K562 (cell line): ENCODE measurements at places on chromosomes 3 and 15.
A peak's percentile ranks its signal among the peaks of the same experiment; 100 is the strongest.

- DNase-seq = no peak
Observed at GRCh38 chr3:78969483-78969882, 798.3 kb downstream of the ROBO1 start.

DNA sequence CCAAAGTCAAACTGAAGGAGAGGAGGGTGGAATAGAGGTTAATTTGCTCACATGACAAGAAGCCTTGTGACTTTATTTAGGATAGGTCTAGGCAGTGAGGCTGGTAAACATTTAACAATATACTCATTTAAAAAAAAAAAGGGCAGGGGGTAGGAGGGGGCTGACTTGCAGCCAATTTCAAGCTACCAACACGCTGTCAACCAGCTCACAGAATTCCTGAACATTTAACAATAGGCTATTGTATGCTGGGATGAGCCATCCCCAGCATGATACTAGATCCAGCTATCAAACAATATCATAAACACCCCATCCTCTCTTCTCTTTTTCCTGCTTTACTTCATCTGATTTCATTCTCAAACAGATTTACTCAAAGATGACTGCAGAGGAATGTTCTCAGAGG lies 1096.3 kb upstream of the CFAP20DC start:
- DNase-seq = no peak

DNA sequence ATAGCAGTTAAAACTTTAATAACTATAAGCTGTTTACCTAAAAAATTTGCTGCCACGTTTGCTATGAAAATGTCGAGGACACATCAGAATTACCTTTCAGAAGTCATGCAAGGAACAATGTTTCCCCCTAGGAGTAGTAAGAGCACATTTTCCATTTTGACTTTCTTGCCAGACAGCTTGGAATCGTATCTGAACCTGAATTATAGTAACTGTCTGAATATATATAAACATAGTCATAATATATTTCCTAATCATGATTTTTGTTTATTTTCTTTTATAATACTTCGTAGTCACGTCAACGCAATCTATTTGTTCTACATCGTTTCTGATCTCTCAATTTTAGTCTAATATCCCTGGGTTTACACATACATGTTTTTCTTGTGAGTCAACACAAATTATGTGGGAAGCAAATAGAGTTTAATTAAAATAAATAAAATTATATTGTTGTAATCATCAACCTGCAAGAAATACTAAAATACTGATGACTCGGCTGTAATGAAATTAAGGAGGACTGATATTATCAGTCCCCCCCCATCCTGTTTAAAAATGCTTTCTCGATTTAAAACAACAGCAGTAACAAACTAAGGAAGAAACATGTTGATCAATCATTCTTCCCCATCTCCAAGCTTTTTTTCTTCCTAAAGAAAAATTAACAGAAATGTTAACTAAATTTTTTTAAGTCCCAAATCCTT lies 78.4 kb downstream of the MME start:
- DNase-seq = no peak

- DNase-seq = no peak
Observed at GRCh38 chr3:8579096-8579495, 65.5 kb downstream of the SSUH2 start.

DNA sequence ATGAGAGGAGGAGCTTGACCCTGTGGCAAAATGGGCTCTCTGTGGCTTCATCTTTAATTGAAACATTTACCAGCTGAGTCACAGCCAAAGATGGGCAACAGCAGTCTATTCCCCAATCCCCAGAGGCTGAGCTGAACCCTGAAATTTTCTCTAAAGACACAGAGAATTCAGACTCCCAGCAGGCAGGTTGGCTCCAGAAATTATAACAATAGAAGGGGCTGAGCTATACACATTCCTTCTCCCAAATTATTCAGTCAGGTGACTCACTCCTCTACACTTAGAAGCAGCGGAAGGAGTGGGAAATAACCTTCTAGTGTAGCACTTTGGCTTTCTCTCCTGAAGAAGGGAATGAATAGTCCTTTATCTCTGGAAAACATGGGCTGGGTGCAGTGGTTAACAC lies 264.3 kb upstream of the ARHGEF26 start:
- no peak for DNase-seq

DNA sequence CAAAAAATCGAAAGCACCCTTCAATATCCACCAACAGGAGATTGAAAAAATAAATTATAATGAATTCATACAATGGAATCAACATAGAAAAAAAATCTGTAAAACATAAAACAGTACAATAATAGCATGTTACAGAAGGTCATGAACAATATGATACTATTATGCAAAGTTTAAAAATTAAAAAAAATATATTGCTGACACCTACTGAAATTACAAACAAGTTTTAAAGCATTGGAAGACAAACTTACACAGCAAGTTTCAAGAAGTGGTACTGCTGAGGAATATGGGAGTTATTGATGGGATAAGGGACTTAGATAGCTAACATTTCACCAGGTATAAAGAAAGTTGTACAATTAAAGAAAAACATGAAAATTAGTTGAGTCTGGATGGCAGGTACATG lies 89.4 kb downstream of the EFL1 start:
- no peak for DNase-seq

DNA sequence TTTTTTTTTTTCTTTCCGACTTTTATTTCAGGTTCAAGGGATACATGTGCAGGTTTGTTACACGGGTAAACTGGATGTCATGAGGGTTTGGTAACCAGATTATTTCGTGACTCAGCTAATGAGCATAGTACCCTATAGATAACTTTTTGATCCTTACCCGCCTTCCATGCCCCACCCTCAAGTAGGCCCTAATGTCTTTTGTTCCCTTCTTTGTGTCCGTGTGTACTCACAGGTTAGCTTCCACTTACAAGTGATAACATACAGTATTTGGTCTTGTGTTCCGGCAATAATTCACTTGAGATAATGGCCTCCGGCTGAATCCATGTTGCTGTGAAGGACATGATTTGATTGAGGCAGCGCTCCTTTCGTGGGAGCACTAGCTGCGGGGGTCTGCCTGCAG lies 402.8 kb upstream of the SGO1 start:
- no peak for DNase-seq

- DNase-seq = peak; percentile 7
Observed at GRCh38 chr3:112979244-112979832, 4.4 kb upstream of the CD200R1 start.

GRCh38 chr15:51838270-51838669 lies 8.8 kb downstream of the TMOD3 start:
- DNase-seq = no peak

GRCh38 chr15:39593656-39594445 lies 13.0 kb downstream of the THBS1 start:
- DNase-seq = no peak

GRCh38 chr3:74268753-74269152 lies 345.7 kb downstream of the CNTN3 start:
- no peak for DNase-seq

DNA sequence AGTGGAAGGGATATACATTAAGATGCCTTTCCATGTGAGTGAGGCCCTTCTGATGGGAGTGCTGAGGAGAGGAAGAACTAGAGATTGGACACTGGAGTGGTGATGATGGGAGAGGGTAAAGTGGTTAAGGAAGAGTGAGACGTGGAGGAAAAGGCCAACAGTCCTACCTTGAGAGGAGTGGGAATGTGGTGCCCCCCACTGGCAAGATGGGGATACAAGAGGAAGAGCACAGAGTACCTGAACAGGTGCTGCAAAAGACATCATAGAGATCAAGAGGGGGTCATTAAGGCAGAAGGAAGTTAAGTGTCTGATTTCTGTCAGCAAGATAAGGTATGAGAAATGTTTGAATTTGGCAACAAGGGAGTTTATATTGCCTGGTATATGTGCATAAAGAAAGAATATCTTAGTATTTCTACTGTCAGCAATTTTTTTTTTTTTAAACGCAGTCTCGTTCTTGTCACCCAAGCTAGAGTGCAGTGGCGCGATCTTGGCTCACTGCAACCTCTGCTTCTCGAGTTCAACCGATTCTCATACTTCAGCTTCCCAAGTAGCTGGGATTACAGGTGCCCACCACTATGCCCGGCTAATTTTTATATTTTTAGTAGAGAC lies 34.0 kb downstream of the ARIH2 start:
- no peak for DNase-seq

DNA sequence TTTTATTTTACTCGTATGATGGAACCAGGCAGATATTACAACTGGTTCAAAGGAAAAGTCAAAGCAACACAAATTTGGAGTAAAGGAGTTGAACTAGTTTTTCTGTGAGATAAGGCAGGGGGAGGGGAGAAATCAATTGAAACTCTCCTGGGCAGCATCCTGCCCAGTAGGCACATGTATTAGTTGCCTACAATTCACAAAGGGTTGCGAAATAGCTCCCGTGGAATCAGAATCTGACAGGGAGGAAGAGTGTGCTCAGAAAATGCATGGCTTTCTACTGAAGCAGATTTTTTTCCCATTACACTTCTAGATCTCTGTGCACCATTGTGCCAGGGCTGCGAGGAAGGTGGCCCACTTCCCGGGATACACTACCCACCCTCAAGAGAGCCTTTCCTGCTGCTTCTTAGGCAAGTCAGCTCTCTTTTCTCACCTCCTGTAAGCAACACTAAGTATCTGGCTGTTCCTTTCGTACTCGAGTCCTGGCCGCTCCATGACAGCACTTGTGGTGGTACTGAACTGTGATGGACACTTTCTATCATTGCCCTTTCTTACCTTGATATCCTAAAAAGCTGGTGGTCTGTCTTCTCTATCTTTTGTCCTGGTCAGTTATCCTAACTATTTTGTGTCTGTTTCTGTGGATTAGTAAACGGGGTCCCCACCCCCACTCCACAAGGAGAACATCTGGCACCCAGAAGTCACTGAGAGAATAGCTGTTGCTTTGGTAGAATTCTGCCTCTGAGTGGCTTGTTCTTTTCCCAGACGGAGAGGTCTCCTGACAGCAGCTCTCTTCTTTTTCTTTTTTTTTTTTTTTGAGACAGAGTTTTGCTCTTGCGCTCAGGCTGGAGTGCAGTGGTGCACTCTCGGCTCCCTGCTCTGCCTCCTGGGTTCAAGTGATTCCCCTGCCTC lies 74.8 kb downstream of the RPL39L start:
- DNase-seq = no peak

- no peak for DNase-seq
Observed at GRCh38 chr3:47011371-47011770, 31.9 kb downstream of the NBEAL2 start.

- DNase-seq = no peak
Observed at GRCh38 chr3:184637705-184638104, 74.2 kb downstream of the MAGEF1 start.

DNA sequence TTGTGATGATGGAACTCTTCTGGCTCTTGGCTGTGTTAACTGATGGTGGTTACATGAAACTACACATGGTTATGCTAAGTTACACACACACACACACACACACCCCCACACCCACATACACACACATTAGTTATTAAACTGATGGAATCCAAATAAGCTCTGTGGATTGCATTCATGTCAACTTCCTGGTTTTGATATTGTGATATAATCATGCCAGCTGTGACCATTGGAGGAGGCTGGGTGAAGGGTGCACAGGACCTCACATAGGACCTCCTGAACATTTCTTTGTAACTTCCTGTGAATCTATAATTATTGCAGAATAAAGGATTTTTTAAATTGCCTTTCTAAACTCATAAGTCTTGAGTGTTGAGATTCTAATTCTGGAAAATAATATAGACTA lies 58.9 kb upstream of the LIMD1 start:
- no peak for DNase-seq

- no peak for DNase-seq
Observed at GRCh38 chr15:96553006-96553405, 222.5 kb downstream of the NR2F2 start.

DNA sequence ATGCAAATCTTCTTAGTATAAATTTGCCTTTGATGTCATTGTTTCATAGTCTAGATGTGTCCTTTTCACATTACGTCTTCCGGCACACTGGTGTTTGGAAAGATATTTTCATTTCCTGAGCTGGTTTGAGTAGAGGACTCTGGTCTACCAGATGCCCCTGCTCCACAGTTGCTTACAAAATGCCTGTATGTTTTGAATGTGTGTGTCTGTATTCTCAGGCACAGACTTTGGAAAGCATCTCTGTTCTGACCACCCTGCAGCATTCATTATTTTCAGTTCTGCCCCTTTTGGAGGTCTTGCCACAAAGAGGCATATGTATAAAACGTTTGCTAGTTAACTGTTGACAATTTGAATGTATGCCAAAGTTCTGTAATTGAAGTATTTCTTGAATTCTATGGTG lies 236.0 kb upstream of the GOLIM4 start:
- no peak for DNase-seq

DNA sequence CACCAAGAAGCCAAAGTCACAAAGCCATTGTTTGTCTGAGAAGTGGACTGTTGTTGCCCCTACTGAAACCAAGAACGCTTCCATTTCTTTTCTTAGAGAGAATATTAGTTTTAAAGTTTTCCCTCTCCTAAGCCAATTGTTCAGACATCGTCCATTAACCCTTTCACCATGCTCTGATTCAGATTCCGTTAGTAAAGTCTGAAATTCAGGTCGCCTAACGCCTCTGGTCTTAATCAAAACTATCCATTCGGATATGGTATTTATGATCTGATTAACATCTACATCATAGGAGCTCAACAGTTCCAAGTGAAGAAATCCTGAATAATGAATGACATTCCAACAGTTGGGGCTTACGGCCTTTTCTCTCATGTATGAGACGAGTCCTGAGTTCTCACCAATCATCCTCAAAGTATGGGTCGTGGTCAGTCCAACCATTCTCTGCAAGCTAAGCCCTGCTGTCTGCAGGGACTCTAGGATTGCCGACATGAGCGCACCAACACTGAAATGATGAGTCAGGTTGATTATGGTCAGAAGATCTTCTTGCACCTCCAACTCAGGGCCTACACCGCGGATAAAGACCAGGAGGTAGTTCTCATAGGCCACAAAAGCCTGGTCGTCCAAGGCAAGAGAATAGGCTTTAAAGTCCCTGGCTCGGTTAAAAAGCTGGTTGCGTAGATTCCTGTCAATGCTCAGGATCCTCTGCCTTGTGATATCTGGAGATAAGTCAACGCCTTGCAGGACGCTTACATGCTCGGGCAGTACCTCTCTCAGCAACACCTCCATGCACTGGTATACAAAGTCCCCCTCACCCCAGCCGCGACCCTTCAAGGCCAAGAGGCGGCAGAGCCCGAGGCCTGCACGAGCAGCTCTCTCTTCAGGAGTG lies 767 bp downstream of the EPM2AIP1 start:
- peak; percentile 75 for DNase-seq

DNA sequence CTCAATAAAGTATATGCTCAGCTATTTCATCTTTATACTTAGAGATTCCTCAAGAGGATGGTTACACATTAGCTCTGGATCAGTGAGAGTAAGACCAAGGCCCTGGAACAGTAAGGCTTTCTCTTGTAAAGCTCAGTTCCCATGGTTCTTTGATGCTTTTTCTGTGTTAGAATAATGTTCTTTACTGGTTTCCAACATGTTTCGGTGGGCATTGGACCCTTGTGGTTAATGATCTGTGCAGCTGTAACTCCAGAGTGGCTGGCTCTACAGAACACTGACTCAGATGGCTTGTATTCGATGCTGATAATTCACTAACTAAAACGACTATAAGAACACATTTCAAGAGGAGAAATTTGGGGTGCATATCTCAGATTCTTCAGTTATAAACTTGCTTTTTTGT lies 114.7 kb downstream of the AKAP13 start:
- no peak for DNase-seq

GRCh38 chr3:48194446-48195071 lies 6.3 kb upstream of the CDC25A start:
- DNase-seq = peak; percentile 53

- no peak for DNase-seq
Observed at GRCh38 chr15:68684476-68684875, 105.7 kb downstream of the CORO2B start.

- DNase-seq = no peak
Observed at GRCh38 chr3:194103983-194104751, 31.8 kb upstream of the HES1 start.

GRCh38 chr3:12759097-12759679 lies at the start of gene TMEM40:
Gene TMEM40 (minus strand): TSS chr3:12759259. CDS start chr3:12749832, 9,427 bp downstream.
- DNase-seq = no peak
